ENCODE measurements at places on chromosomes 5 and 9.

- no peak for DNase-seq
These were observed 389.4 kb downstream of the RAB3C start for GRCh38 chr5:58972301-58972700.

DNA sequence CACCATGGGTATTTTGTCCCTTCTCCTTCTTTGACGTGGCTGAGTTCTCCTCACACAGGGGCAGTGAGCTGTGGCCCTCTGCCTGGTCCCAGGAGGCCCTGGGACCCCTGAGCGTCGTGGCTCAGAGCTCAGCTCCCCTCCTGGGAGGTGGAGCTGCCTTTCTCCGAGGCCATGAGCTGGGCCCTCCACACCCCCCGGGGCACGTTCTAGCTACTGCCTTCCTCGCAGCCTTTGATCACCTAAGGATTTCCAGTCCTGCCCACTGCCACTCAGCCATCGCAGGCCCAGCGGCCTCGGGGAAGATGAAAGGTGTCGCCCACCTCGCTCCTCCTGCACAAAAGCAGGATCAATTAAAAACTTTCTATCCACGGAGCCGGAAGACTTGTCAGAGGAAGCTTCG lies 94.8 kb upstream of the RAPGEF1 start:
- DNase-seq, result no peak

GRCh38 chr9:29312327-29312726 lies 1739.0 kb upstream of the C9orf72 start:
- DNase-seq, result no peak

DNA sequence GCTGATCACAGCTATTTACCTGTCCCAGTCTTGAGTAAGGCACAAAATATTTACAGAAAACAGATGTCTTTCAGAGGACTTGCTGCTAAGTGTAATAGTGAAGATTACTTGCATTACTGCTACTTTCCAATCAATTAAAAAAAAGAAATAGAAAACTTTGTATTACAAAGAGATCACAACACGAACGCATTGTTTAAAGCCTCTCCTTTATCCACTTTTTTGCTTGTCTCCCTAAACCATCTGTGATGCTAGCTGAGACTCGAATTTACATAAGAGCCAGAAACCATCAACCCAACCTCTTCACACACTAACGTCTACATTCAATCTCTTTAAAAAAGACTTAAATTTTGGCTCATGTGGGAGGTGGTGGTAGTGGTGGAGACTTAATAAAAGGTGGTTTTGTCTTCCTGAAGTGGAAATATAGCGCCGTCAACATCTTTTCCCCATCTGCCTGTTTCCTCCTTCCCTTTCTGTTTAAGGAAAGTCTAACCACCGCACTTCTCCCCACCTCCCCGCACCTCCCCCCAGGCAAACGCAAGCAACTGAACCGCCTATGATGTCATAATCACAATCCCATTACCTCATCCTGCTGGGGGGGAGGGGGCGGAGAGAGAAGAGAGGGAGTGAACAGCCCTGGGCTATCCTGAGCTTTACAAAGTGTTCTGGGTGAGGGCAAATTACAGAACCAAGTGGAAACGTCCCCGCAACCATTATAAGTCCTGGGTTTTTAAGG lies 948 bp upstream of the FAM53C start:
- no peak for DNase-seq

DNA sequence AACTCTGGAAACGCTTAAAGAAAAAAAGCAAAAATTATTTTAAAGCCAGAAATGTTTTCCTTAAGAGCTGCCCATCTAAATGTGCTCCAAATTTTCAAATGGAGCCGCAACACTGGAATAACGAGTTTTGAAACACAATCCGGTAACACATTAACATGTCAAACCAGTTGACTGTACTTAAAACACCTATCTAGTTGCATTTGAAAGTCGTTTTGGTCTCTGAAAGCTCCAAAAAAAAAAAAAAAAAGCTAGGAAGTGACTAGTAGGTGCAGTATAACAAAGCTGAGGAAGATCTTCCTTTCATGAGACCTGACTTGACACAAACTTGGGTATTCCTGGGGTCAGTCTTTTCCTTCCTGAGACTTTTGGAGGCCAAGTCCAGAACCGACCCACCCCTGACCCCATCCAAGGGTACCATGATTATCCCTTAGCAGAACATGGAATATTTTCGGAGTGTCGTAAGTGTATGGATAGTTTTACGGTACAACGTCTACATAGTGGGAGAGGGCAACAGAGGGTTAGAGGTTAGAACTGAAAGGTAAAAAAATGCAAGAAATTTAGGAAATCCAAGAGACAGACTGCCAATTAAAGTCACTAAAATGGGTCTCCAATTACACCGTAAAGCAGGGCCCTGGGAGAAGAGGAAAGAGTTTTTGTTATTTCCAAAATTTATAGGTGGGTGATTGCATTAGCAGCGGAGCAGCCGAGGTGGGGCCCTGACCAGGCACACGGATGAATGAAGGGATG lies 812 bp downstream of the CETN3 start:
- no peak for DNase-seq

GRCh38 chr5:150235500-150235854 lies 45.6 kb downstream of the SLC6A7 start:
- DNase-seq, result no peak

DNA sequence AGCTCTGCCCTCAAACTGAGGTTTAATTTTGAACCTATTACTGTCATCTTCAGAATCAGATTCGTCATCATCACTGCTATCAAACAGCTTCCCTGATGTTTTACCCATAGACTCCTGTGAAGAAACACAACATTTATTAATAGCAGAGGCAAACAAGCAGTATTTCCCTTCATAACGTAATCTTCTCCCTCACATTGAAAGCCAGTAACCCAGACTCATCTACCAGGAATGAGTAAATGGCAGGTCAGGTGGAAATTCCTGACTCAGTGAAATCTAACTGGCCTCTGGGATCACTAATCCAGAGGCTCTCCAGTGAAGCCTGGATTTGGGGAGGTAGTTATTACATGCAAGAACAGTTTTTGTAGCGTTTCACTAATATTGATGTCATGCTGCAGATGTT lies 14.6 kb downstream of the NOL8 start:
- DNase-seq, result no peak

- no peak for DNase-seq
These were observed 192.1 kb downstream of the COMMD10 start for GRCh38 chr5:116276952-116277351.

GRCh38 chr5:109034306-109034705 lies 286.6 kb downstream of the FER start:
- DNase-seq, result no peak

DNA sequence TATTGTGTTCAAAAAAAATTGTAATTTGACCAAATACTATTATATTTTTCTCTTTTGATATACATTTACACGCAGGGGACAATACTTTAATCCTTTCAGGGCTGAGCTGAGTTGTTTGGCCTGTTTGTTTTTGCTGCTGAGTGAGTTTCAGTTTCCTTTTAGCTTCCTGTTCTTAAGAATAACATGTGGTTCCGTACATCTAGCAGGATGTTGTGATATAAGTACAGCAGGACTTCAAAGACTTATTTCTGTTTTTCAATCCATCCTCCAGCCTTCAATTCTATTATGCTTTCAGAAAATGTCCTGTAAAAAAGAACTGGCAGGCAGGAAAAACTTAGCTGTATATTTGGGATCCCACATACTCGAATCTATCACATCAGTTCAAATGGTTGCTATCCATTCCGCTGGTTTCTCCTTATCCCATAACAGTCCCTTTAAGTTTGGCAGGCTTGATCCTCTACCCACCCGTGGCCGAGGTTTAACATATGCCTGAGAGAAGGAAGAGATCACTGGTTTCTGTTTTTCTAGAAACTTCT lies 1037.3 kb upstream of the ACO1 start:
- DNase-seq, result no peak

- DNase-seq, result no peak
These were observed 631.9 kb downstream of the PSAT1 start for GRCh38 chr9:78928625-78929405.

DNA sequence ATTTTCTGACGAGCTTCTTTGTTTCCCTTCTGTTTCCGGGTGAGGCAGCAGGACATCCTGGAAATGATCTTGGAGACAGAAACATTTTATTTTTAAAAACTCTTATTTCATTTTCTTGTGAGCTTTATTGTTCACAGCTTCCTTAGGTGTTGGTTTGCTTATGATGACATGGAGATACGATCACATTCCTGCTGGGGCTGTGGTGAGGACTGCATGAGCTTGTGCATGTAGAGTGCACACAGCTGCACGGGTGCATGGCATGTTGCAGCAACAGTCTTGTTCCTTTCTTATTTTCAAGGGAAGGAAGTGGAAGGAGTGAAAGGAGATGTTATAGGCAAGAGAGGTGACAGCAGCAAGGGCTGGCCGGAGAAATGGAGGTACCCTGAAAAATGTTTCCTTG lies 1.2 kb downstream of the BTNL8 start:
- DNase-seq, result no peak

GRCh38 chr9:8486095-8486494 lies 686.5 kb upstream of the DMAC1 start:
- no peak for DNase-seq

GRCh38 chr5:54900984-54901725 lies 84.2 kb downstream of the ESM1 start:
- no peak for DNase-seq

DNA sequence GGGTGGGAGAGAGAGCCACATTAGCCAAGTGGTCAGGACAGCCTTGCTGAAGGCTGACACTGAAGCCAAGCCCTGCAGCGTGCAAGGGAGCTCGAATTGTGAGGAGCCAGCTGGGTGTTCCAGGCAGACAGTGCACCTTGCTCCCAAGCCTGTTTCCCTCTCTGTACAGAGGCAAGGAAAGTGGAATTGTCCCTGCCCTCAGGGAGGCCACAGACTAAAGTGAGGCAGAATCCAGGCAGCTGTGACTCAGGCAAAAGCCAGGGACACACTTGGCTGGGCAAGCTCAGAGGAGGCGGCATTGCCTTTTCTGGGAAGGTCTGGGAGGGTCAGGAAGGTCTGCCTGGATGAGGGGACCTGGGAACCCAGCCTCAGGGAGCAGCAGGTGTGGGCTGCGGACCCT lies 50.2 kb upstream of the LMX1B start:
- no peak for DNase-seq

DNA sequence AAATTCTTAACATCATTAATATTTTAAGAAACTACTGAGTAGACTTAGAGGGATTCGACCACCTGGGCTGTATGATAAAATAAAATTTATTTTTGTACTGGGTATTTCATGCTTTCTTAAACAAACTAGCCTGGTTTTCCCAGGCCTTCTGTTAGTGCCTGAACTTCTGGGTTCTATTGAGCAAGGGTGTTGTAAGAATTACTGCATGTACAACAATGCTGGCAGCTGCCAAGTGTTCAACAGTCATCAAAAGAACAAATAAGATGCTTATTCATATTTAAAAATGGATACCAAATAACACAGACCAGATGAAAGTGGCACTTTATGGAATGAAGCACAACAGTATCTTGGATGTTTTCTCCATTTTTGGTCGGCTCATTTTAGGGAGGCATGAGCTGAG lies 123.2 kb upstream of the FBXL7 start:
- DNase-seq, result no peak

GRCh38 chr5:66582499-66583165 lies 13.6 kb upstream of the MAST4 start:
- no peak for DNase-seq

DNA sequence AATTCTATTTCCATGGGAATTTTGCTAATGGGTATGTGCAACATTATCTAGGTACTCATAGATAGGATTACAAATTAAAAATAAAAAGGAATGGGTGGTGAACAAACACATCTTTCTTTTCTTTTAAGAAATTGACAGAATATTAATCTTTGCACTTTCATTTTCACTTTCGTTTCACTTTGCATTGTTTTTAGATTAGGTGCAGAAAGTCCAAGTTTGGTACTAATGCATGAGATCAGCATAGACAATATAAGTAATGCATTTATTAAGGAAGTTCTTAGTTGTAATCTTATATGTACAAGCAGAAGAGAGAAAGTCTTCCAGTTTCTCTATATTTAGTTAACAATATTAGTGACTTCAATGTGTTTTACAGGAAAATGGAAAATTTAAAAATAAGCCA lies 196.5 kb downstream of the COMMD10 start:
- no peak for DNase-seq

DNA sequence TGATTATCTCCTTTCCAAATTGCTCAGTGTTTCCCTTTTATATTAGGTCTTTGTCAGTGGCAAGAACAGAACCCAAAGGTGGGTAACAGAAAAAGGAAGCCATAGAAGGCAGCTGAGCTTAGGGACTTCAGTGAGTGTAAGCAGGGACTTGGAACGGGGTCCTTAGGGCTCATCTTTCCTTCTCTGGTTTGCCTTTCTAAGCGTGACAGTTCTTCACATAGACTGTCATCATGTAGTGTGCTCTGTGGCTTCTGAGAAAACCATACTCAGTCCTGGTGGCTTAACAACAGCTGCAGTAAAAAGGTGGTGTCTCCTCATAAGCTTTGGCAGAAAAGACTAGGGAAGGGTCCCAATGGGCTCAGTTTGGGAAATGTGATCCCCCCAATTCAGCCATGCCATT lies 108.8 kb downstream of the SLC12A2 start:
- DNase-seq, result no peak

DNA sequence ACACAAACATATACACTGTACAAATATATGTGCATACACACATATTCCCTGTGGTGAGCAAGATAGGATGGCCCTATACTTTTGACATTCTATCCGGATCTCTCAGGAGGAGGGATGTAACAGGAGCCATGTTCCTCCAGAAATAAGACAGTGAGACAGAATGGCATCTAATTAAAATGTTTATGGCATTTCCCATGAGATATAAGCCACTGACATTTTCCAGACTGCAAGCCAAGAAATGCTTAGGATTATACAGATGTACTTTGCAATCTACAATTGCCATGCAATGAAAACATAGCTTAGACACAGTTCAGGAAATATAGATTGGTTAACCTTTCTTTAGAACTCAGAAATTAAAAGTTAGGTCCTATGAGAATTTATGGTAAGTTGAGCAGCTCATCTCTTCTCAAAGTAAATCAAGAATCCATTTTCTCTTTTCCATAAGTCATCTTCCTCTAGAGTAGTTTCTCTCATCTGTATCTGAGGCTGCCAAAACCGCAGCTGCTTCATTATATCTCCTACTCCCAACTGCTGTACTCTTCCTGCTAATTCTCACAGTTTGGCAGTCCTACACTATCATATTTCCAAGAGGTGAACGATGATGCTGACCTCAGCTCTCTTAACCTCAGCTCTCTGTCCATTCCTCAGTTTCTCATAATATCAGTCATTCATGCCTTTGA lies 1719.1 kb downstream of the MAT2B start:
- no peak for DNase-seq

DNA sequence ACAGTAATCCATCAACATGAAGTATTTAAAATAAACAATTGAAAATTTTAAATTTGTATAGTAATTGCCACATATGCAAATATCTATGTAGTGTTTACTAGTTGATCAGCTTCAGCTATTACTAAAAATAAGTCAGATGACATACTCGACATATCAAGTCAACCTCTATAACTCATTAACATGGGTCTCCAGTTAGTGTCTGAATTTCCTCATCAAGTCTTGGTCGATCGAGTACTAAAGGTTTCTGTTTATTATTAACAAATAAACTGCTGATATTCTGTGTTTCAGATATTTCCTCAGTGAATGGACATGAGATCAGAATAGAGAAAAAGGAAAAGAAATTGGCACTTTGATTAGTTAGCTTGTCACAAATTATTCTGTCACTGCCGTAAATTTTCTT lies 266.5 kb upstream of the ITGA1 start:
- no peak for DNase-seq

- no peak for DNase-seq
These were observed 3.7 kb upstream of the MXD3 start for GRCh38 chr5:177315411-177315810.
